ENCODE measurements at places on chromosomes 11 and 22.

- DNase-seq: no peak
Observed at GRCh38 chr11:47532597-47533213, 20.2 kb downstream of the CELF1 start.

- DNase-seq: no peak
Observed at GRCh38 chr22:38921120-38921519, 36.3 kb upstream of the APOBEC3A start.

GRCh38 chr11:1425006-1425405 is 35.3 kb downstream of the BRSK2 start:
- no peak for DNase-seq

DNA sequence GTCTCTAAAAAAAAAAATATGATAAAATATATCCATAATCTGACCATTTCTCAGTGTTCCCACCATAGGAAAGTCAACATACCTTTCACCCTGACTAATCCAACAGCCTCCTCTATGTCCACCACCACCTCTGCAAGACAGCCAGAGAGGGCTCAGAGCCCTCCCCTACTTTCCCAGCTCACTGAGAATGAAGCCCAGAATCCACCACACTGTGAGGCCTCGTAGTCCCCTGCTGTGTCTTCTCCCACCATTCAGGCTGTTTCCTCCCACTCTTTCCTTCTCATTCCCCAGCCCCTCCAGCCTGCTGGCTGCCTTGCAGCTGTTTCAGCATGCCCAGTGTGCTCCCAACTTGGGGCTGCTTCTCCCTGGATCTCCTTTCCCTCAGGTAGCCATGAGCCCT is 27.0 kb downstream of the SGSM3 start:
- DNase-seq: no peak

All from activated CD4-positive, alpha-beta T cell treated with anti-CD3 and anti-CD28 coated beads for 48 hours (primary cell).